ENCODE measurements at places on chromosomes 16 and 17.

DNA sequence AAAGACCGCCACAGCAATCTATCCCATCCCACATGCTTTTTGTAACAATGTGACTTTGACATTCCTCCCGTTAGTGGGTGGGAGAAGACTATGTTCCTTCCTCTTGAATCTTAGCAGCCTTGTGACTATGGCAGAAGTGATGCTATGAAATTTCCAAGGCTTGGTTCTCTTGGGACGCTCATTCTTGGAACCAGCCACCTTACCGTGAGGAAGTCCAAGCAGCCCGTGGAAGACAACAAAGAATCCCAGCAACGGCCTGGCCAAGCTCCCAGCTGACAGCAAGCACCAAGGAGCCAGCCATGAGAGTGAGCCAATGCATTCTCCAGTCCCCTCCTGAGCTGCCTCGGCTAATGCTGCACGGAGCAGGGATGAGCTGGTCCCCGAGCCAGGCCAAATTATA is 62.3 kb downstream of the VPS53 start:
- DNase-seq = no peak

GRCh38 chr17:62644487-62645173 is 17.2 kb downstream of the MRC2 start:
- no peak for DNase-seq

- no peak for DNase-seq
These were observed 32.8 kb downstream of the CACNA1G start for GRCh38 chr17:50593321-50593720.

DNA sequence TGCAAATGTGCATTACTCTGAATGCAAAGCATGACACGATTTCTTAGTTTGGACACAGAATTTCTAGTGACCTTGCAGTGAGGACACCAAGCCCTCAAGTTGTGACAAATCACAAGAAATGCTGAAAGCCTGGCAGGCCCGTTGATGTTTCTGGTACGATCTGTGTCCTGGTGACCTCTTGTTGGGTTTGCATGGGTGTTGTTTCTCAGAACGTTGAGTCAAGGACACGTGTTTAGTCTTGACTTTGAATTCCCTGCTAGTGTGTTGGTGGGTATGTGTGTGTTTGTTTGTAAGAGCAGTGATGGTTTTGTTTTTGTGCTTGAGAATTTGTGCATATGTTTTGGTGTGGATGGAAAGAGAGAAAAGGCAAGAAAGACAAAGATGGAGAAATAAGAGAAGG is 37.8 kb upstream of the MAF start:
- no peak for DNase-seq

- no peak for DNase-seq
These were observed 93.6 kb downstream of the WSCD1 start for GRCh38 chr17:6163612-6164333.

- no peak for DNase-seq
These were observed 218.7 kb downstream of the XYLT1 start for GRCh38 chr16:17252064-17252463.

DNA sequence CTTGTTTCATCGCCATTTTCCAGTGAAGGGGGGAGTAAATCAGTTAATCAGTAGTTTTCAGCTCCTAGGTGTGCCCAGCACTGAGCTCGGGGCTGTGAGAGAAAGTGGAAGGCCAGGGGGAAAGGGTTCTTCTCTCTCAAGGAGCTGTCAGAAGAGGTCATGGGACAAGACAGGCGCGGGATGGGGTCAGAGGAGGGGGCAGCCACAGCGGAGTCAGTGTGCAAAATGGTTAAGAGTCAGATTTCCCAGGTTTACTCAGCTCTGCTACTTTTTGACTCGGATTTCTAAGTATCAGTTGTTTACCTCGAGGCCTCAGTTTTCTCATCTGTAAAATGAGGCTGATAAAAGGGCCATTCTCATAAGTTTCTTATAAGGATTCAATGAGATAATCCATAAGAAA is 4.3 kb upstream of the XYLT1 start:
- DNase-seq = no peak

DNA sequence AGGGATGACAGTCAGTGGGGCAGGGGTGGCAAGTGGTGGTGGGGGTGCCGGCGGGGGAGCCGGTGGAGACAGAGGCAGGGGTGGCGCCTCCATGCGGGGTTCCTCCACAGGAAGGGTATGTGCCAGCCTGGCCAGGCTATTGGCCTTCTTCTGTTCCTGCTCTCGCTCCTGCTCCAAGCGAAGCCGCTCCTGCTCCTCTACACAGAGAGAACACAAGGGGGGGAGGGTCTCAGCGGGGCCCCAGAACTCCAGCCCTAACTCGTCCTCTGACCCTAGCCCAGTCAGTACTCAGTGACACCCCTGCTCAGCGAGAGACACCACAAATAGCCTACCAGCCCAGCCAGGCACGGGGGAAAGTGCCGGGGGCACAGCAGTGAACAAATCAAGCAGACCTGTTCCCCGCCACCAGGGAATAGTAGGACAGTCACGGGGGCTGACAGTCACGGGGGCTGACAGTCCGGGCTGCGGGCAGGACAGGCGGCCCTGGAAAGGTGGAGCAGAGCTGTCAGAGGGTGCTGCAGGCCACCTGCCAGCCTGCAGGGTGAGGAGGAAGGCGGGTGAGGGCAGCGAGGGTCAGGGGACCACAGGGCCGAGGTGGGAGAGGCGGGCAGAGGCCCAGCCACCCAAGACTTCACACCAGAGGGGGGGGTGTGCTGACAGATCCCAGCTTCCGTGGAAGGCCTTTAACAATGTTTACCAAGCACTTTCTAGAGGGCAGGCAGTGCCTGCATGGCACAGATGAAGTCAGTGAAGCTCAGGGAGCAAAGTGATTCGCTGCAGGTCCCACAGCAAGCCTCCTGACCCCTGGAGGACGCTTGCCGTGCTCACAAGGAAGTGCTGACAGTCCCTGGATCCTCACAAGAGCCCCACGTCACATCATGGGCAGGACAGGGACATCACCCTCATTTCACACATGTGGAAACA is 5.3 kb downstream of the MNT start:
- no peak for DNase-seq

DNA sequence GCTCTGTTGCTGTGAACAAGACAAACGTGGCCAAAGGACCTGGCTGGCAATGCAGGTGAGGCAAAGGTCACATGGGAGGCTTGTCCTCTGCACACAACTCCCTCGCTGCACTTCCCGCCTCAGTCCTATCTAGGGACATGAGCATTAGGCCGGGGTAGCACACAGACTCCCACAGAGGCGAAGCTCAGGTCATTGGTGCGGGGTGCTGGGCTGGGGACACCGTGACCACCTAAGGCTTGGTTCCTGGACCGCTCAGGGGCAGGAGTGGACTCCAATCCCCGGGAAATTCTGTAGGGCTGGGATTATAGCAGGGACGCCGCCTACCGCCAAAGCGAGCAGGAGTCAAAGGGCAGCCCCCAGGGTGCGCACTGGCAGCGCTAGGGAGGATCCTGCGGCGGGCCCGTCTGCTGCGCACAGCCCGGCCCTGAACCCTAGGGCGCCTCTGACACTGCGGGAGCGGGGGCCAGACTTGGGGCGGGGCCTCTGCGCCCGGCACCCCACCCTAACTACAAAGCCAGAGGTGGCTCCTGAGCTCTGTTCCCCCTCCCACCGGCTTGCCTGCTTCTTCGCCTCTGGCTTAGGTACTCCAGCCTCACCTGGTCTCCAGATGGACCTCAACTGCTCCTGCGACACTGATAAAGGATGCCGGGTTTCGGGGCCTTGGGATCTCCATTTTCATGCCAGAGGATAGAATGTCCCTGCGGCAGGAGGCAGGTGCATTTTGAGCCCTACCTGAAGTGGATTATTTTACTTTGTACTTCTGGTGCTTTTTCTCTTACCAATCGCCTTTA is 3.9 kb upstream of the MT1B start:
- DNase-seq = no peak

- no peak for DNase-seq
These were observed 540 bp downstream of the MFSD11 start for GRCh38 chr17:76738468-76738850.

DNA sequence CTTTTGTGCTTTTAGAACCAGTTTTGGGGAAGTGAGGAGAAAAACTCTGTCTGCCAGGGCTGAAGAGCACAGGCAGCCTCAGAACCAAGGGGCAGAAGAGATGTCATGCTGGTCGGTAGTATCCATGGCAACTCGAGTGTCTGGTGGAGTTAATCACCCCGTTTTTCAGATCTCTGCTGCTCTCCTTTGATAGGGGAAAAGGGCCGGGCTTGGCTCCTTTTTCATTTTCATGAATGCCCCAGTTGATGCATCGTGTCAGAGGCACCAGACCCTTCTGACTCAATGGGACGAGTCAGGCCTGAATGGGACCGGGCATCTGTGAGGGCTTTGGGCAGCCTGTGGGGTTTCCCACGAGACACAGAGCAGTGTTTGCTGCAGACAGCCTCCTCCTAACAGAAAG is 304.6 kb downstream of the ABCC12 start:
- DNase-seq = no peak

DNA sequence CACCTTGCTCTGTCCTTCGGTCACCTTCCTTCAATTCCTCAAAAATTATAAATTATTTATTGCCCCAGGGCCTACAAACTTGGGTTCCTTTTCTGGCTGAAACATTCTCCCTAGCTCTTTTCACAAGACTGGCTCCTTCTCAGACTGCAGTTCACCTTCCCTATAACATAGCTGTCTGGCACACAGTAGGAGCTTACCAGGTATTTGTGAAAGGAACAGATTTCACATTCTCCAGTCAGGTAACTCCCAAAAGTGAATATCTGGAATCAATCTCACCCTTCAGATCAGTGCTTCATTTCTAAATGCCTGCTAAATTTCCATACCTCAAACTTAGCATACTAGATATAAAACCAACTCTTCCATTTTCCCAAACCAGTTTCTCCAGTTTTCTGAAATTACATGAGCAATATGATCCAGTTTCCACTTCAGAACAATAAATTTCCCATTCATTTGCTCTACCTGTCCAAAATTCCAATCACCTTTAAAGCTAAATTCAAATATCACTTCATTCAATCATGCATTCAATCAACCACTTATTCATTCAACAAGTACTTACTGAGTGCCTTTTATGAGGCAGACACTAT is 6.1 kb downstream of the RFFL start:
- no peak for DNase-seq

DNA sequence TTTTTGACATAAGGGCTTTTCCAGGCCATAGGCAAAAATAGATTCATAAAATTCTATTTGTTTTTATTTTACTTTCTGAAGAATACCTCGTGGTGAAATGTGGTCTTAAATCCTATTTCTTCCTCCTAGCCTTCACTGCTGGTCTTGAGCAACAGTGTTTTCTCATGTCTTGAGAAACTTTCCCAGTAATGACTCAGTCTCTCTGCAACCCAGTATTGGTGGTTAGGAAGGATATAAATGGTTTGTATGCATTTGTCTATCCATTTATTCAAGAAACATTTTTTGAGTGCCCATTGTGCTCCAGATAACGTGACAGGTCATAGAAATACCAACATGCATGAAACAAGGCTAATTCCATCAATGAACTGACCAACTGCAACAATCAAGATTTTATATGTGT is 213.9 kb downstream of the TMEM114 start:
- DNase-seq = no peak

DNA sequence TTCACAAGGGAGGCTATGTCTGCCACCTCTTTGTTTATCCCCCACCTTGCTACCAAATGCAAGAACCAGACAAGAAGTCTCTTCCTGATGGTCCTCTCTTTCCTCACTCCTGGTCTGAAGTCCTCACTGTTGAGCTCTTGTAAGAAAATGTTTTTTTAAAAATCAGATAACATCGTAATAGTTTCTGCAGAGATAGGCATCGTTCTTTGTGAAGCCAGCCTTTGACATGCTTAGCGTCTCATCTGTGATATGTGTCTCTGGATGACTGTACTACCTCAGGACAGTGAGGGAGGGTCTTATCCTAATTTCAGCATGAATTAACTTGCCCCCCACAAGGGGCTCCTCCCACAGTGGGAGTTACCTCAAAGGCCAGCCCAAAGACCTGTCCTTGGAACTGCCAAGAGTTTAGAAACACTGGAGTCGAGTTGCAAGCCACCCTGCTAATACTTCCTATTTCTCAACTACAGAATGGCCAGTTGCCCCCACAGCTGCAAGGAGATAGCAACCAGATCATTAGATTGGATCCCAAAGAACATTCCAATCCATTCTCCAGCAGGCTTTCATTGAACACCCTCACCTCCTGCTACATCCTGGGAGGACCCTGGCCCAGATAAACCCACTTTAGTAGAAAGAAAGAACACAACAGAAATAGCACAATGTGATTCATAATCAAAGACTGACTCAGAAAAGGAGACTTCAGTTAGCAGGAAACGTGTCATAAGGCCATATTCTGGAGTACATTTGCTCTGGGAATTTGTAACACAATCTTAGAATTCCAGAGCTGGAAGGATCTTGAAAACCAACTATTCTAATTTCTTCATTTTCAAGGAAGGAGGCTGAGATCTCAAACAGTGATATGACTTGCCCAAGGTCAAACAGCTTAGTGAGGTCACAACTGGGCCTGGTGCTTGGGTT is 151.0 kb downstream of the IRX3 start:
- no peak for DNase-seq

DNA sequence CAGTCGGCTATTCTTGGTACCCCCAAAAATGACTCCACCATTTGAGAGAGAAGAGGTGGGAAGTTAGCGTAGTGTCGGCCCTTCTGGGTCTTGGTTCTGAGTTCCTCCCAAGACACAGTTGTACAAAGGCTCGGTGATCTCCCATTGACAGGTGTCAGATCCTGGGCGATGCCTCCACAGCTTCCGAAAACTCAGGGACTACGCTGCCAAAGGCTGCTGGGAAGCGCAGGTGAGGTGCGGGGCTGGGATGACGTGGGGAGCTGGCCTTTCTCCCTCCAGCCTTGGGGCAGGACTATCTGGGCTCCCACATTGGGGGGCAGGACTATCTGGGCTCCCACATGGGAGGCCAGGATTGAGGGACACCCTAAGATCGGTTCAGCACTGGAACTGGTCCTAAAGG is 10.4 kb downstream of the CCNF start:
- DNase-seq = no peak

- DNase-seq = no peak
These were observed 102.5 kb downstream of the PARN start for GRCh38 chr16:14527411-14528044.

GRCh38 chr17:63945784-63946439 is 13.8 kb upstream of the CD79B start:
- DNase-seq = no peak

DNA sequence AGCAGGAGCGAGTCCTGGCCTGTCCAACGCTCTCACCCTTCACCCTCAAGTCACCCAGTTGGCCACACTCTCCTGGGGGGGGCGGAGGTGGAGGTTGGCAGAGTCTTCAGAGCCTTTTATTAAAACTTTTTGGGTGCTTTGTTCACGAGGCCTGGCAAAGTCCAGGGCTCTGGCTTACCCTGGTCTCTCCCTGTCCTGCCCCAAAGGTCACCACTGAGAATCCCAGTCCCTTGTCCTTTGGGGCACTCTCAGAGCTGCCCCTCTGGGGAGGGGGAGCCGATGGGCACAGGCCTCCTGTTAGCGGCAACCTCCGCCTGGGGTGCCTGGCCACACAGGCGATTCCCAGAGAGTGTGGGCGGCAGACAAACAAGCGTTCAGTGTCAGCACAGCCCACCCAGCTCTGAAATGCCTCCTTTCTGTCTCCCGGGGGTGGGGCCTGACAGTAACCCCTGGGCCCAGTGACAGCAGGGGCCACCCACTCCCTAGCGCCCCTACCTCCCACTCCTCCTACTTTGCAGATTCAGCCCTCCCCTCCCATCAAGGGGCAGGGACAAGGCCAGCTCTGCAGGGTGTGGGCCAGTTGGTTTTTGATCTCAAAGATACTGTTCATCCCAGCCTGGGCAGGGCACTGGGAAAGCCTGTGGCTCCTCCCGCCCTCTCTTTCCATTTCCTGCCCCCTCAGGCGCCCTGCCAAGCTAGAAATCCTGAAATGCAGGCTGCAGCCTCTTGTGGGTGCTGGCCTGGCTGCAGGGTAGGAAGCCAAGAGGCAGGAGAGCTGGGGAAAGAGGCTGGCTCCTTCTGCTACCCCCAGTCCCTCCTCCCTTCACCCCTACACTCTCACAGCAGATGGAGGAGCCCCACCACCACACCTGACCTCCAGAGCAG is 36.6 kb upstream of the EMP2 start:
- DNase-seq = no peak
